PC-3 (cell line): ENCODE measurements at places on chromosomes 5 and 9.

- peaks cover 10% of the 10 kb centered on the region for H3K27me3 ChIP-seq
- no peak for DNase-seq
- no peaks in the 10 kb centered on the region for H3K36me3 ChIP-seq
- H3K27ac ChIP-seq: no peak overlapping the region
Measured at GRCh38 chr9:126682113-126682810, 68.5 kb downstream of the LMX1B start.

DNA sequence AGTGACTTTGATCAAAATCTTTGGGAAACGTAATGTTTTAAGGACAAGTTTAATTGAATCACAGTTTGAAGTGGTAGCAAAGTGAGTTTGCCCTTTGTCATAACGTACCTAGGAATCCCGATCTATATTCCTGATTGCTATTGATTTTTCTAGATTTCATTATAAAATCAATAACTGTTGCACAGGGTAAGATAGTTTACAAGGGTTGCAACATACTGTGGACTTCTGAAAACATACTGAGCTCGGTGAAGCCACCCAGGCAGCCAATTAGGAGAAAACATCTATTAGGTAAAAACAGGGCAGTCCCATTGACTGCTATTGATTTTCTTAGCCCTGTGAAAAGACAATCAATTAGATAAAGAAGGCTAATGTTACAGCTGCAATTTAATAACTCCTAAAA lies 659.9 kb downstream of the ISL1 start:
- no peaks in the 10 kb centered on the region for H3K27me3 ChIP-seq
- no peak for DNase-seq
- H3K4me3 ChIP-seq: no peak overlapping the region
- no peak overlapping the region for H3K27ac ChIP-seq
- H3K4me1 ChIP-seq: no peaks in the 10 kb centered on the region

DNA sequence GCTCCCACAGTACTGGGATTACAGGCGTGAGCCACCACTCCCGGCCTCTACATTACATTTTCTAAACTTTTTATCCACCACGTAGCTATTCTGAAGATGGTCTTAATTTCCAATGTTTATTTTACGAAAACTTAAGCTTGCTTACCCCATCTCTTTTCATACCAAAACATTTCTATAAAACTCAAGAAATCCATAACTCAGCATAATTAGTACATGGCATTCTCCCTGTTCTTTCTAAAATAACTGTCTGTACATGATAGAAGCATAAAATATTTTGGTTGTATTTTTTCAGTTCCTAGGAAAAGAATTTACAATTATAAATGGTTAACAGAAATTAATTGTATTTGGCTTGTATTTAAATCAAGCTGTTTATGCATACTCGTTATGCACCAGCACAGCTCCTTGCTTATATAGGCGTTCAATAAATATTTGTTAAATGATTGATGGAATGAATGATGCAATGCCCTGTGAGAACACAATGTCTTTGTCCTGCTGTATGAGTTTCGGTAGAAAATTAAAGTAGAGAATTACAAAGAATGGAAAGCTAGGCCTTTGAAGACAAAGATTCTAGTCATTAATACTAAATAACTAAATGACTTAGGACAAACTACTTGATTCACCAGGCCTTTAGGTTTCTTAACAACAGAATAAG lies 384.2 kb downstream of the EFNA5 start:
- DNase-seq: no peak
- H3K36me3 ChIP-seq: no peaks in the 10 kb centered on the region
- peaks cover 23% of the 10 kb centered on the region for H3K4me1 ChIP-seq
- no peak overlapping the region for H3K27ac ChIP-seq
- H3K4me3 ChIP-seq: no peak overlapping the region

DNA sequence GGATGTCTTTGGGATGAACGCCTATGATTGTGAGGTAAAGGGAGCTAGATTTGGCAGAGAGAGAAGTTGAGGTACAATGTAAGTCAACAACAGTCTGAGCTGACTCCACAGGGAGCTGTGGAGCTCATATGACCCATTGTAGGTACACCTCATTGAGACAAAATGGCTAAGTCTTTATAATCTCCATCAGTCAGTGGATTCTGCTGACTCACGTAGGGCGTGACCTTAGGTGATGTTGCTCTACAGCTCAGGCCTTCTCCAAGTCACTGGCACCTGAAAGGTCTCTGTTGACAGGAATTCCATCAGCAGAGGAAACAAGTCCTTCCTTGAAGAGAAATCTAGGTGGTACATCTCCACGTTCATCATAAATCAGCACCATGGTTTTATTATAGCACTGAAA lies 118.2 kb upstream of the PRR16 start:
- H3K27ac ChIP-seq: no peak overlapping the region
- H3K4me3 ChIP-seq: no peak overlapping the region
- H3K36me3 ChIP-seq: no peaks in the 10 kb centered on the region
- H3K27me3 ChIP-seq: no peaks in the 10 kb centered on the region

GRCh38 chr9:124349675-124350493 lies 65.4 kb downstream of the PSMB7 start:
- no peaks in the 10 kb centered on the region for H3K4me1 ChIP-seq
- peaks cover 33% of the 10 kb centered on the region; the same call in 1 of the 2 replicates for H3K36me3 ChIP-seq
- DNase-seq: no peak
- no peak overlapping the region for H3K4me3 ChIP-seq
- H3K27me3 ChIP-seq: no peaks in the 10 kb centered on the region

GRCh38 chr5:27242258-27242626 lies 203.9 kb upstream of the CDH9 start:
- DNase-seq: no peak
- H3K4me1 ChIP-seq: peaks cover 17% of the 10 kb centered on the region
- no peaks in the 10 kb centered on the region for H3K27me3 ChIP-seq
- H3K27ac ChIP-seq: peak overlapping the region; percentile 50
- no peaks in the 10 kb centered on the region for H3K36me3 ChIP-seq

- H3K4me1 ChIP-seq: peaks cover 28% of the 10 kb centered on the region
- H3K27me3 ChIP-seq: no peaks in the 10 kb centered on the region
- H3K4me3 ChIP-seq: no peak overlapping the region
- peak; percentile 16 for DNase-seq
- peak overlapping the region; percentile 77 for H3K27ac ChIP-seq
Measured at GRCh38 chr9:100587375-100587774, 9.5 kb downstream of the CAVIN4 start.

- no peaks in the 10 kb centered on the region for H3K27me3 ChIP-seq
- peak; percentile 69 for DNase-seq
- H3K36me3 ChIP-seq: no peaks in the 10 kb centered on the region
- no peak overlapping the region for H3K4me3 ChIP-seq
- H3K4me1 ChIP-seq: peaks cover 31% of the 10 kb centered on the region
- peak overlapping the region; percentile 63 for H3K27ac ChIP-seq
Measured at GRCh38 chr9:107249131-107249533, 33.9 kb upstream of the RAD23B start.

DNA sequence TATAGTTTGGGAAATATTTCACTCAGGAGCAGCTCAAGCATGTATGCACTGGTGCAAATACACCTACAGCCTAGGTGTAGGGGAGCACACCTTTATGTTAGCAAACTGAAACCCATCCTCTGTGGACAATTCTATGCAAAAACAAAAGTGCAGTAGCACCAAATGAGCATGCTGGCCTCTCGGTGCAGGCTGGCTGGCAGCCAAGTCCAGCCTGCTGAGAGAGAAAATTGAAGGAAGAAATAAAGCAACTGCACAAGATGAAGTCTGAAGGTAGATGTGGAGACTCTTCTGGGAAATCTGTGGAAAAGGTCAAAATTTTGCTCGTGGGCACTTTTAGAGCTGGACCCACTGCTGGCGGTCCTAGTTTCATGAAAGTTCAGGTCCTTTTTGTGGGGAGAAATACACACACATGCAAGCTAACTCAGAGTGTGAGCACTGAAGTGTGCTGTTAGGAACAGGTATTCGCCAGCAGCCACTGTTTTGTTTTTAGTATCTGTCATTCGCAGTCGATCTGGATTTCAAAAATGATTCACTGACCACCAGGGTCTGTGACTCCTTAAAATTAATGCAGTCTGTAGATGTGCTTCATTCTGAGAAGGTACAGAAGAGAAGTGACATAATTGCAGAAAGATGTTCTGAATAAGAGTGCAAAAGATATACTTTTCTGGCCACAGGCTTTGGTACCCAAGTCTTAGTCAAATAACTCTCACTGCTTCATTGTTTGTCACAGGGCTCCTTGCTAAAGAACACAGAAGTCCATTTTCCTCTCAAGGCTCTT lies 281.7 kb downstream of the PARP8 start:
- DNase-seq: no peak
- no peaks in the 10 kb centered on the region for H3K4me1 ChIP-seq
- H3K27ac ChIP-seq: no peak overlapping the region
- H3K27me3 ChIP-seq: no peaks in the 10 kb centered on the region
- H3K4me3 ChIP-seq: no peak overlapping the region

DNA sequence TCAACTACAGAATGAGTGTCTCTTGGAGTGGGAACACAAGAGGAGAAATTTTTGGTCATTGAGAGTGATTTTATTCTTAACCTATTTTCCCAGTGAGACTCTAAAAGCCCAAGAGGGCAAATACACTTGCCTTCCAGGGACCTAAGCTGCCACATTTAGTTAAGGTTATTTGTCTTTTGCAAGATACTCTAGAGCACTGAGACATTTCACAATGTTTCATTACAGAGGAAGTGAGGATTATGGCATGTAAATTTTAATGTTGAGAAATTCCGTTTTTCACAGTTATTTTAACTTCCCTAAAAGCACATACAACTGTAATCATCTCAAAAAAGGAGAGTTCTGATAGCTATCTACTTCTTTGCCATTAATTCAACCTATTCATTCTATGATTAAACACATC lies 38.7 kb upstream of the RAB3C start:
- no peaks in the 10 kb centered on the region for H3K36me3 ChIP-seq
- no peak overlapping the region for H3K4me3 ChIP-seq
- no peak for DNase-seq
- H3K4me1 ChIP-seq: no peaks in the 10 kb centered on the region

- no peaks in the 10 kb centered on the region for H3K27me3 ChIP-seq
- H3K4me3 ChIP-seq: no peak overlapping the region
- DNase-seq: no peak
- no peak overlapping the region for H3K27ac ChIP-seq
- no peaks in the 10 kb centered on the region for H3K4me1 ChIP-seq
- no peaks in the 10 kb centered on the region for H3K36me3 ChIP-seq
Measured at GRCh38 chr9:74479711-74480110, 17.4 kb upstream of the RORB start.

- DNase-seq: no peak
- no peaks in the 10 kb centered on the region for H3K36me3 ChIP-seq
- no peaks in the 10 kb centered on the region for H3K27me3 ChIP-seq
- H3K27ac ChIP-seq: no peak overlapping the region
Measured at GRCh38 chr9:109585796-109586195, 87.7 kb upstream of the PTPN3 start.

DNA sequence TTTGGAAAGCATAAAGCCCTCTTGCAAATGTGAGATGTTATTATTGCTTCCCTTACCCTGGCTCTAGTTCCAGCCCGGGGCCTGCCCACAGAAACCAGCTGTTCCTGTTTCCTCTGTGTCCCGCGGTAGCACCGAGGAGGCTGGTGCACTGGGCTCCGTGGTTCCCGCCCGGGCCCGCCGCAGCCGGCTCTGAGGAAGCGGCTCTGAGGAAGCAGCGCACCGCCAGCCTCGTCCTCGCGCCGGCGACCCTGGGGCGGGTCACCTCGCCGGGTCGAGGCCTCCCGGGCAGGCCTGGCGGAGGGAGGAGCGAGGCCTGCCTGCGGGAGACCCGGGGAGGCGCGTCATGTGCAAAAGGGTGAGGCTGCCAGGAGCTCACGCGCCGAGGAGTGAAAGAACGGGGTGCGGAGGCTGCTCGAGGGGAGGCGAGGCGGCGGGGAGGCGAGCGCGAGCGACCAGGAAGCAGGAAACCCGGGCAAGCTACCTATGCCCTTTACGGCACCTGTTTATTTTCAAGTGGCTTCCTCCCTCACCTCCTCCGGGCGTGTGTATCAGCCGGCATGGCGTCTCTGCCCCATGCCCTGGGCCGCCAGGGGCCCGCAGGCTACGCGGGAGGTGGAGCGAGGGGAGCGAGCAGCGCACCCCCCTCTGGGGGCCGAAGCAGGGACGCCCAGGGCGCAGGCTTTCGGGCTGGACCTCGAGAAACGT lies 61.3 kb upstream of the MEGF10 start:
- no peak overlapping the region for H3K27ac ChIP-seq
- no peaks in the 10 kb centered on the region for H3K4me1 ChIP-seq
- no peaks in the 10 kb centered on the region for H3K27me3 ChIP-seq

- H3K4me1 ChIP-seq: peaks cover 20% of the 10 kb centered on the region
- H3K27ac ChIP-seq: peak overlapping the region; percentile 81
- no peaks in the 10 kb centered on the region for H3K27me3 ChIP-seq
- no peak for DNase-seq
Measured at GRCh38 chr5:42887575-42887974, 75.9 kb upstream of the SELENOP start.

DNA sequence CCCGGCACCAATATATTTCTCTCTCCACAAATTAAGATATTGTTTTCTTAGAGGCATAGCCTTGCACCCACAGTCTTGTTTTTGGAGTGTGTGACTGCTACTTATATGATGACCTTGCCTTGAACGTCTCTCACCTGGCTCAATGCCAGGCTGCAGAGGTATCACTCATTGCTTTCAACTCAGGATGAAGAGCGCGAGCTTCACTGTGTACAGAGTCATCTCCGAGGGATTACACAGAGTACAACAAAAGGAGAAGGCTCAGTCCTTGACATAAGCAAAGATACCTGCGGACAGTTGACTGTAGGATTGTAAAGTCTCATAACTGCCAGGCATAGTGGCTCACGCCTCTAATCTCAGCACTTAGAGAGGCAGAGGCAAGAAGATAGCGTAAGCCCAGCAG lies 53.8 kb downstream of the CD180 start:
- peaks cover 13% of the 10 kb centered on the region for H3K36me3 ChIP-seq
- no peak overlapping the region for H3K27ac ChIP-seq
- no peaks in the 10 kb centered on the region for H3K27me3 ChIP-seq
- DNase-seq: no peak
- no peak overlapping the region for H3K4me3 ChIP-seq
